ENCODE measurements at places on chromosomes 12 and 14.
A peak's percentile ranks its signal among the peaks of the same experiment; 100 is the strongest.

DNA sequence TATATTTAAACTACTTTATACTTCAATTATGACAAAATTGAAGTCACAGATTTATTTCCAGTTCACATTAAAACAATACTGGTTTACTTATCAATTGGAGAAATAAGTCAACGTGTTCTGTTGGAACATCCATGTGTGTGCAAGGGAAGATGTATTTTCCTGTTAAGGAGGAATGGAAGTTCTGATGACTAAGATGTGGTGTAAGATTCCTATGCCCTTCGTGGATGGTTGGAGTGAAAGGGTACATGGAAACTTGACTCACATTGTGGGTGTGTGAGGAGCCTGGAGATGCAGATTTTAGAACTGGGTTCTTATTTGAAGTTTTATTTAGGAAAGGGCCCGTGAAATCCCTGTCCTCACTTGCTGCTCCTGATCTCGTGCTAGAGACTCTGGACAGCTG lies 95.3 kb downstream of the CATSPERB start:
- no peak for DNase-seq

DNA sequence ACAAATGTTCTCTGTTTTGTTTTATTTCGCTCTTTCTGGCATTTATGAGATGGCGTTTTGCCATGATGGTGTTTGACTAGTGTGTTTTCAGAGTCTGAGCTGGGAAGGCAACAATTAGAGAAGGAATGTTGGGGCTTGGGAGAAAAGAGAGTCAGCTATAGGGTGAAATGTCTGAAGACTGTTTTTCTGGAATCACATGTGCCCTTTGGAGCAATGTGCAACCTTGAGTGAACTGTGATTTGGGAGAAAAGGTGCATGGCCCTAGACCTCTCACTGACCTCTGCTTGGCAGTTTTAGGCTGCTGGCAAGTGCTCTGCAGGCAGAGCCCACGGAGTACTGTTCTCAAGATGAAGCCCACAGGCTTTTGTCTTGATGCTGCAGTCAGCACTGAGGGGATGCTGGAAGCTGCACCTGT lies 379.9 kb upstream of the PDE3A start:
- no peak for DNase-seq

DNA sequence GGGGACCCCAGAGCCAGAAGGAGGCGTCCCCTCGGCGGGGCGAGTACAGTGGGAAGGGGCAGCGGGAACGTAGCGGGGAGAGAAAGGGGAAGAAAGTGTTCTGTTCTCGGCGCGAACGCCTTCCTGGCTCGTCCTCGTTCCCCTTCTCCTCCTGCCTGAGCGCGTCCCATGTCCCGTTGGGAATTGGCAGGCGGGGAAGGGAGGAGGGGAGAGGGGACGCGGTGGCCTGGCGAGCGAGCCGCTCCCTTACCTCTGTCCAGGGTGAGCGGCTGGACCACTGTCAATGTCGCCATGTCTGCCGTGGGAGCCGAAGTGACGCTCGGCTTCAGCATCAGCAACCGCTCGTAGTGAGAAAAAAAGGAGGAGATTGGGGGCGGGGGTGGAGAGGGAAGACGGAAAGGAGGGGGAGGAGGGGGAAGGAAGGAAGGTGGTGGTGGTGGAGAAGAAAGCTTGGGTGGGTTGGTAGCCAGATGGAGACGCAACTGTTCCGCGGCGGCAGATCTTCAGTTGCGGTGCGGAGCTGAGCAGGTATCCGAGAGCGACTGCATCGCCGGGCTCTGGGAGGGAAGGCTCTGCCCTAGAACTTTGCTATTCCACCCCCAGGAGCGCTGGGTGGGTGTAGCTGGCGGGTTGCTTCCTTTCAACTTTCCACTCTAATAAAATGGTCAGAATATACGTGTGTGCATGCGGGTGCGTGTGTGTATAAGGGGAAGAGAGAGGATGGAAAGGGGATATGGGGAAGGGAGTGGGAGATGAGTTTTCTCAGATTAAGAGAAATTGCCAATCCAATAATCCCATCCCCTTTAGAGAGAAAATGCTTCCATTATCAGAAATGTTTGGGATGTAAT lies at the start of gene LIN7A:
Gene LIN7A, minus strand, starts transcription at position 544 of the 848 bp plus-strand sequence. Its CDS starts 212 bp downstream, at position 332.
- DNase-seq, result no peak

DNA sequence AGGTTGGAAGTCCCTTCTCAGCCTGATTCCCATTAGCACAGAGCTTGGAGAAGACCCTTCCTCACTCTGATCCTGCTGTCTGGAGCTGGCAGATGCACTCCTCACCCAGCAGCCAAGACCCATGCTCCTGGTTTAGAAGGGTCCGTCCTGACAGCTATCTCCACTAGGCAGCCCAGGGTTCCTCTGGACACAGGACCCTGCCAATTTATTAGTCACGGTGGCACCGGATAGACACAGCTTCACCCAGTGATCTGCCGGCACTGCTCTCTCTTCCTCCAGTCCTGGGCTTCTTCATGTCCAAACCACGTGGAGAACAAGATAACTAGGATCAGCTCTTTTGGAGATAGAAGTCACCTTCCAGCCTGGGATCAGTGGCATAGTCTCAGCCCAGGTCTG lies 26.2 kb upstream of the TCL1B start:
- peak; percentile 51 for DNase-seq

DNA sequence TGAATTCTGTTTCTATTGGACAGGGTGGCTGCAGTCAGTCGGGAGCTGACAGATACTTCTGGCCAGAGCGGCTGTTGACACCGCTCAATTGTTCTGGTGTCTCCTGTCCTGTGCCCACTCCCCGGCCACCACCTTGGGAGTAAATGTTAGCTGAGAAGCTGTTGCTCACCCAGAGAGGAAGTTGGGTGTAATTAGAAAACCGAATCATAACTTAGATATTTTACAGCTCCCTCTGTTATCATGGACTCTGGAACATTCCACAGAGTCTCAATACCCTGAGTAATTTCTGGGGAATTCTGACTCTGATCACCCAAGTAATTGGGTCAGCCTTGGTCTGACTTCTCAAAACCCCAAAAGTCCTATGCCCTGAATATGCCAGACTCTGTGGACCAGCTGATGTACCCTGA lies 58.3 kb upstream of the RFLNA start:
- no peak for DNase-seq

- DNase-seq, result no peak
Measured at GRCh38 chr12:128137140-128137539, 129.8 kb upstream of the TMEM132C start.

DNA sequence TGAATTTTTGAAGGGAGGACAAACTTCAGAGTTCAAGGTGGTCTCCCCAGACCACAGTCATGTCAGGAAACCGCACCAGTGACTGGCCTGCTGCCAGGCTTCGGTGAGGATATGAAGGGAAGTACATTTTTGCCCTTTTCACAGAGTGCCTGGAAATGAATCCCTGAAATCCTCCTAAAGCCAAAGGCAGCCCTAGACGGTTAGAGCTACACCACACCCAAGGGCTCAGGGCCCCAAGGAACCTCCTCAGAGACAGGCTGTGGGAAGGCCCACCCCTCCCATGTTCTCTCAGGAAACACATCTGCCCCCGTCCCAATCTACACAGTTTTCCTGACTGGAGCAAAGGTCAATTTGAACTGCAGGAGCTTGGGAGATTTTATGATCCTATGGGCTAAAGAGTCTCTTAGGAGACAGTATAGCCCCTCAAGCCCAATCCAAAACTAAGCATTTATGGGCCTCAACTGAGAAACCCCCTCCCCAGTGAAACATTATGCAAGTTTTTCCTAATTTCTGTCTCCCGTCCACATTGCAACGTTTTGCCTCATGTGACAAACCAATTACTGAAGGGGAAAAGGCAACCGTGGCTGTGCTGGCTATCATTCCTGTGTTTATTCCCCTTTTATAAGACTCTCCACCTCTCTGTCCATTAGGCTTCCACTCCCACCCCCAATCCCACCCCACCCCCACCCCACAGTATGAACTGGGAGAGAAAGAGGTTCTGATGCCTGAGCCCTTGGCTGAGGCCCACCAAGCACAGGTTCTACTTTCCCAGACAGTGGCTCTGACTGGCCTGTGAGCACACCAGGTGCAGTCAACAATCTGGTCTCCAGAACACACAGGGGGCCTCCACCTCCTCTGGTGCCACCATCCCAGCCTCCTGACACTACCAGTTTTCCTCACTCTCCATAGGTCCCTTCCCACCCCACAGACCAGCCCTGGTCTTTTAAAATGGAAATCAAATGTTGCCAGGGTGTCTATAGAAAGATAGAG lies 9.6 kb upstream of the RNASE1 start:
- DNase-seq, result no peak

DNA sequence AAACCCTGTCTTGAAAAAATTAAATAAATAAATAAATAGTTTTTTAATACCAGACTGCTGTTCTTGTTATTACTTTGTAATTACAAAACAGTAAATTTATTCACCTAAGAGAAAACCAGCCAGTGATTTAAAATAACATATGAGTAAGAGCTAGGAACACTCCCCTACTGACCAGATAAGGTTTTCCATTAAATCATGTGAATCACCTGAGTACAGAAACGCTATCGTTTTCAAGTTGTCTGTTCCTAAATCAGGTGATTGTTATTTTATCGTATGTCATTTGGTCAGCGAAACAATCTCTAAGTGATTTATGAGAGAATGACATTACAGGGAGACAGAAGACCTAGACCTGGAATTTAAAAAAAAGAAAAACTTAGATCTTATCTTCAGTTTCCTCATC lies 47.3 kb downstream of the RPS29 start:
- no peak for DNase-seq

GRCh38 chr12:2652401-2653081 lies 142.2 kb upstream of the FKBP4 start:
- DNase-seq, result no peak

- no peak for DNase-seq
Measured at GRCh38 chr14:74858022-74858421, 17.9 kb downstream of the PROX2 start.

- DNase-seq, result no peak
Measured at GRCh38 chr14:54219261-54220070, 177.3 kb upstream of the CDKN3 start.

GRCh38 chr14:106786697-106787096 lies 1260.3 kb downstream of the TMEM121 start:
- DNase-seq, result no peak
